ENCODE measurements at places on chromosomes 3 and 15. TPM values are rescaled to one million over a fixed set of nuclear protein-coding genes. Genes with fewer than 3 reads are reported as not detected.

Gene PLSCR2
- not detected for total RNA-seq

Gene LCTL
- 6.6 TPM for total RNA-seq

Gene NDUFAF3
- total RNA-seq = 122 TPM

Gene MESP2
- total RNA-seq = 1.5 TPM

Gene TNK2
- 40.4 TPM for total RNA-seq

GRCh38 chr3:101219842-101220560 lies 100.4 kb downstream of the IMPG2 start:
- no peak overlapping the region for H3K4me3 ChIP-seq
- H3K27ac ChIP-seq = no peak overlapping the region
- no peaks in the 10 kb centered on the region for H3K4me1 ChIP-seq
- H3K27me3 ChIP-seq = no peaks in the 10 kb centered on the region
- H3K36me3 ChIP-seq = no peaks in the 10 kb centered on the region

- H3K27ac ChIP-seq = no peak overlapping the region
- H3K4me1 ChIP-seq = no peaks in the 10 kb centered on the region
- no peak for DNase-seq
These were observed 211.8 kb downstream of the TP63 start for GRCh38 chr3:189842681-189843602.

DNA sequence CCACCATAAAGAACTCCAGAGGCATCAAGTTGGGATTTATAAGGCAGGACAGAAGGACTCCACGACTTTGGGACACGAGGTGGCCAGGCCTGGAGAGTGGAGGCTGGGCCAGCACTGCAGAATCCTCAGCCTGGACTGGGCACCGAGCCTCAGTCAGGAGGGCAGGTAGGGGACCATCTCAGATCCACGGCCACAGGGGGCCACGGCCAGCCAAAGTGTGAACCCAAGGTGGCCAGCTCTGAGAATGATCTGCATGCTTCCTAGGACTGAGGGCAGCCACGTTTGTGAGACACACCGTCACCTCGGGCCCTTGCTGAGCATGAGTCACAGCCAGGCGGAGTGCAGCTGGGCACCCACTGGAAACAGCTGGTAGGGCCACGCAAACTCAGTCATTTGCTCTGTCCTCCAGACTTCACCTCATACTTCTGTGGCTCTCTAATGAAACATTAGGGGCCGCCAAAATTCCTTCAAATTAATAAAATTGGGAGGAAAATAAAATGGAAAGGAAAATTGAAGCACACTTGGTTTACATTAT lies 65.8 kb downstream of the CTNNB1 start:
- no peak for DNase-seq
- no peak overlapping the region for H3K27ac ChIP-seq
- H3K27me3 ChIP-seq = no peaks in the 10 kb centered on the region
- H3K4me3 ChIP-seq = no peak overlapping the region
- H3K36me3 ChIP-seq = no peaks in the 10 kb centered on the region

DNA sequence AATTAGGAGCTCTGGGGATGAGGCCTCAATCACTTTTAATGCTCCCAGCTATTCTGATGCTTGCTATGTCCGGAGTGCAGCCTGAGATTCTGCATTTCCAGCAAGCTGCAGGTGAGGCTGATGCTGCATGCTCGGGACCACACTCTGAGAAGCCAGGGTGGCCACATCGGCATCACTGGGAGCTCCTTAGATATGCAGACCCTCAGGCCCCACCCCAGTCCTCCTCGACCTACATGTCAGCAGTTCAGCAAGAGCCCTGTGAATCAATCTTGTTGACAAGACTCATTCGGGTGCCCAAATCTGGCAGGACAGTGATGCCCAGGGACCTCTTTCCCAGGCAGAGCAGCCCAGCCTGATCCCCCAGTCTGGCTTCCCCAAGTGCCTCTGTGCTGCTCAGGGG lies 44.1 kb upstream of the LCTL start:
- no peak for DNase-seq
- H3K4me1 ChIP-seq = no peaks in the 10 kb centered on the region
- H3K27me3 ChIP-seq = no peaks in the 10 kb centered on the region
- H3K36me3 ChIP-seq = no peaks in the 10 kb centered on the region
- no peak overlapping the region for H3K27ac ChIP-seq

DNA sequence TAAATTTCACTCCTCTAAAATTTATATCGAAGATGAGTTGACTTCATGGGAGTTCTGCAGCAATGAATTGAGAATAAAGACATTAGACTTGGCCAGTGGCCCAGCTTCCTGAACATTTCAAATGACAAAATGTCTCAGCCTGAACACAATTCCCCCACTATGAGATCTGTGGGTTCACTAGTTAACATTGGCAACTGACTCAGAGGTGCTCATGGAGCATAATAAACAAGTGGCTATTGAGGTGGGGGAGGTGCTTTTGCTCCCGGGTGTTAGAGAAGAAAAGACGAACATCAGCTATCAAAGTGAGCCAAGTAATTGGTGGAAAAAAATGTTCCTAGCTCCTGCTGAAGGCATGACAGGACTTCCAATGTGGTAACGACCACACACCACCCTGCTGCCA lies 6.3 kb downstream of the ATP13A4 start:
- no peaks in the 10 kb centered on the region for H3K27me3 ChIP-seq
- no peak for DNase-seq
- no peaks in the 10 kb centered on the region for H3K36me3 ChIP-seq

GRCh38 chr3:134485075-134485717 lies 589 bp downstream of the ANAPC13 start:
- H3K27ac ChIP-seq = peak overlapping the region; percentile 99
- no peaks in the 10 kb centered on the region for H3K27me3 ChIP-seq
- H3K4me3 ChIP-seq = peak overlapping the region; percentile 88

GRCh38 chr3:66486646-66487045 lies 14.2 kb downstream of the LRIG1 start:
- peaks cover 68% of the 10 kb centered on the region for H3K4me1 ChIP-seq
- no peaks in the 10 kb centered on the region for H3K27me3 ChIP-seq
- H3K36me3 ChIP-seq = no peaks in the 10 kb centered on the region
- H3K27ac ChIP-seq = peak overlapping the region; percentile 54
- DNase-seq = no peak

GRCh38 chr15:40345867-40346578 lies 4.8 kb upstream of the PHGR1 start:
- peaks cover 60% of the 10 kb centered on the region for H3K4me1 ChIP-seq
- H3K36me3 ChIP-seq = no peaks in the 10 kb centered on the region

DNA sequence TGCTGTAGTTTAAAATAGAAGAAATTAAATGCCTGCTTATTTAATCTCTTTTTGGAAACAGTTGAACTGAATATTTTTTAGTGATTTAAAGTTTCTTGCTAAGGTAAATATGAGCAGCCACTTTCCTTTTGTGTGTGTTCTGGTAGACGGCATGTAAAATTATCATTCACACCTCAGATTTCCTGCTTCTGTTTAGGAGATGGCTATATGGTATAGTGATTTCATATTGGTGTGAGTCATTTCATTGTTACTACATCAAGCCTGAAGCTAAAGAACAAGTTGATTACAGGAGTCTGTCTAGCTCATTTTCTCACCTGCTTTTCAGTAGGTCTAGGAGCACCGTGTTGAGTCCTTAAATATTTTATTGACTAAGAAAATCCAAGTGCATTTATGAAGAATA lies 2.2 kb downstream of the LRCH3 start:
- H3K4me1 ChIP-seq = no peaks in the 10 kb centered on the region
- H3K4me3 ChIP-seq = no peak overlapping the region
- no peaks in the 10 kb centered on the region for H3K36me3 ChIP-seq
